Anterior cingulate cortex (tissue), 58 donors: ENCODE measurements at places on chromosomes 11 and 22.

- peak; percentile 53 for DNase-seq
Observed at GRCh38 chr22:48277868-48278581, 1515.6 kb downstream of the TBC1D22A start.

DNA sequence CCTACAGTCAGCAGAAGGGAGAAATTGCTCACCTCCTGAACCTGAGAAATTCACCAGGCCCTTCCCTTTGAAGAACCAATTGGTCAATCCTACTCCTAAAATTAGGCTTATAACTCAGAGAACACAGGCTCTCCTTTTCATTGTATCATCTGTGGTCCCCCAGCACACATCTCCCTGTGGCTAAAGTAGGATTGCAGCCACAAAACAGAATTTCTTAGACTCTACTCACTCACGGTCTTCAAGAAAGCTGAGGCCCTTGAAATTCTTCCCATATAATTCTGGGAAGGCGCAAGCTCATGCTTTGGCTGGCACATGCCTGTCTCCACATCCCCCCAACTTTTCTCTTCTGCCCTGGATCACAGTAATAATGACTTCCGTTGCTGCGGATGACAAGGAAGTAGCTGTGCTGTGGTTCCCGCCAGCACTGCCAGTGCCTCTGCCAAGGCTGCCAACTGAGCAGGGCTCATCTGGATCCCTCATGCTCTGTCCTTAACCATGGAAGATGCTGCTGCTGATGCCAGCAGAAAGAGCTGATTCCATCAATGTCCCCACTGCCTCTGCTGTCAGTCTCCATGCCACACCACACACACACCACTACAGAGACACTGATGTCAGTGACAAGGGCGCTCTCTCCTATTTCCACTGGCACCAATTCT lies 200.6 kb upstream of the POU2AF2 start:
- no peak for DNase-seq

- DNase-seq, result no peak
Observed at GRCh38 chr11:11496879-11497278, 124.9 kb downstream of the GALNT18 start.

GRCh38 chr11:29405305-29405704 lies 611.5 kb downstream of the KCNA4 start:
- no peak for DNase-seq

GRCh38 chr11:93608364-93608763 lies 53.1 kb upstream of the CEP295 start:
- DNase-seq, result no peak

DNA sequence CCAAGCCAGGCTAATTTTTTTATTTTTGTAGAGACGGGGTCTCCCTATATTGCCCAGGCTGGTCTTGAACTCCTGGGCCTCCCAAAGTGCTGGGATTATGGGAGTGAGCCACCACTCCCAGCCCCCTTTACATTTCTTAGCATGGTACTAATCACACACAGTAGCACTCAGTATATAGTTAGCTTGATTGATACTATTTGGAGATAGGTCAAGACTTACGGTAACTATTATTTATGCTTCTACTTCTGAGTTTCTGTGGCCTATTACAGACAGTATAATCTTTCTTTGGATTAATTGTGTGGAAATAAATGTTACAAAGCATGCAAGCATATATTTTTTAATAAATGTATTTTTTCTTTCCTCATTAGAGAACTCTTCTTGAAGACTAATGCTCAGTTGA lies 192.2 kb downstream of the UVRAG start:
- DNase-seq, result no peak

DNA sequence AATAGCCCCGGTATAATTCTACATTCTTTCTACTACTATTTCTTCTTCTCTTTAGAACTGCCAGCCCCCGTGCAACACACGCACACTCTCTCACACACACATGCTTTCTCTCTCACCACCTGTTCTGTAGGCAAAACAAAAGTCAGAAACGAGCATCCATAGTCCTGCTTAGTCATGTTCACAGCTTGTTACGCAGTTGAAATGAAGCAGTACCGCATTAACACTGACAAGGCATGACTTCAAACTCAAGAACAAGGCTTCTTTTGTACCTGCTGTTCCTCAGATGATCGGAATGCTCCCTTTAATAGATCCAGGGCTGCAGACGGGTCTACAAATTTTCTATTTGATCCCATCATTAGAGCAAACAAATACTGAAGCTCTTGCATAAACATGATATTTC lies 42.2 kb downstream of the USP28 start:
- peak; percentile 11 for DNase-seq
